ENCODE measurements at places on chromosomes 7 and 10. TPM values are rescaled to one million over a fixed set of nuclear protein-coding genes. Genes with fewer than 3 reads are reported as not detected.

DNA sequence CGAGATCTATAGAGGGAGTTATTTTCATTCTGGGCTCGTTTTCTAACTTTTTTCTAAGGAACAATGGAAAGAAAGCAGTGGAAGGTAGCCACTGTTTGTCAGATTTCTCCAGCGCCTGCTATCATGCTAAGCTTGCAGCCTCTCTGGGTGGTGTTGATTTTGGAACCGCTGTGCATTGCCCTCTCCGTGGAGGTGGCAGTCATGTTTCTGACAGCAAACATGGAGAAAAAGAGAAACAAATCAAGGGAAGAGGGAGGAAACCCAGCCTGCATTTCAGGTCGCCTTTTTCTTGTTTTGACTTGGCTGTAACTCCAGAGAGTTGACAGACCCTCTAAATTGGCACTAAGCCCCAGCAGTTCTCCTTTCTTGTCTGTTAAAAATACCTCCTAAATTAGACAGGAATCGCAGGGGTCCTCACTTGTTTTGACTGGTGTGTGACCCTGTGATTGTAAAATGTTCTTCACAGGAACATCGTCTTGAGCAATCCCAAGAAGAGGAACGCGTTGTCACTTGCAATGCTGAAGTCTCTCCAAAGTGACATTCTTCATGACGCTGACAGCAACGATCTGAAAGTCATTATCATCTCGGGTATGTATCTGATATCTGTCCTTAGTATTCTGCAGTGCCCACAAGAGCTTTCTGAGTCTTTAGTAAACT, 4.8 kb downstream of the ECHDC3 start:
- no peak for DNase-seq

GRCh38 chr10:14468023-14468441, 137.3 kb upstream of the FRMD4A start:
- DNase-seq: no peak

DNA sequence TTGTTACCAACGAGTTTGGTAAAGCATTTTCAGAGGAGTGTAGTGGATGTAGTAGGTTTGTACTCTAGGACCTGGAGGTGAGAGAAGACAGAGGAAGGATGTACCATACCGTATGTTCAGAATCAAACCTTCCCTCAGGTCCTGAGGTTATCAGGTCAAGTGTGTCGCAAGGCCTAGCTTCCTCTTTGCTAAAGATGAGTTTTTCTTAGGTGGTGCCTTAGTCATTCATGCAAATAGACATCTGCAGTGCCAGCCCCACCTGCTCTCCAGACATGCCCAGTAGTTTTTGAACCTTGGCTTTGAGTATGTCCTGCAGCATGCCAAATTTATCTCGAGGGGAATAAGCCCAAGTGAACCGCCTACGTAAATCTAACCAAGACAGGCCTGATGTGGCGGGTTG, 71.3 kb downstream of the HDAC9 start:
- DNase-seq: peak; percentile 88

GRCh38 chr10:94216201-94216600, 146.5 kb downstream of the NOC3L start:
- DNase-seq: no peak

The ASB10 gene
- total RNA-seq: not detected

The SLC29A4 gene
- 0.24 TPM for total RNA-seq

The CRTAC1 gene
- not detected for total RNA-seq

Measured in B cell (primary cell).